ENCODE measurements at places on chromosomes 5 and 9. TPM values are rescaled to one million over a fixed set of nuclear protein-coding genes. Genes with fewer than 3 reads are reported as not detected.
A peak's percentile ranks its signal among the peaks of the same experiment; 100 is the strongest.

Gene IGFBPL1
- 0.11 TPM for polyA plus RNA-seq

DNA sequence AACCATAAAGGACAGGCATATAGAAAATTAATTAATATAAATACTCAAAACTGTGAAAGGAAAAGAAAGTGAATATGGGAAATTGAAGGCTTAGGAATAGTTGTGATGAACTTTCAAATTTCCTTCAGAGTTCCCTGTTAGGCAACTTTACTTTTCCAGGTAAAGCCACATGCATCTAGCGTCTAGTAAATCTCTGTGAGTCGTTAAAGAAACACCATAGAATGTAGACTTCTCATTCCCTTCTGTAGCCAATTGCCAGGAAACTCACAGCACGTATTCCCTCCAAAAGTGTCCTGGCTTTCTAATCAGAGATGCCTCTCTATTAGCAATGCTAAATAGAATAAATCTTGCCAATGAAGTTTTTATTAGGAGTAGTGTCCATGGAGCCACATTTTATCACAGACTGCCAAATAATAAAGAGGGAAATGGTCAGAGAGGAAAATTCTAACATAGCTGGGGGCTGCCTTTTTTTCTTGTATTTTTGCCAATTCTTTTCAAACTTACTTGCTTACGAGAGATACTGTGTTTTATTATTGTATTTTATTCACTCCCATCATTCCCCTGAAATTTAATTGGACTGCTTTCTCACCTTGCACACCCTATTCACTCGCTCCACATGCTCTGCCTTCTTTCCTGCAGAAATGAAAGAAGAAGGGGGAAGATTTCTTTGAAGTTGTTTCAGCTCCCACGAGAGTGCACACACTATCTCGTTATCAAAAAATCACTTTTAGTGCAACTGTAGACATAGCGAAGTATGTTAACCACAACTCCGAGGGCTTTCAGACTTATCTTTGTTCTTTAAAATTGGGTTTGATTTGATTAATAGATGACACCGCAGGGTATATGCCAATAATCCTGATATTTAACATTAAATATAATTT lies 439.0 kb downstream of the CSNK1G3 start:
- peak; percentile 56 for DNase-seq

- no peak for DNase-seq
These were observed 76.6 kb downstream of the PAPPA start for GRCh38 chr9:116230051-116230632.

Gene INSL6
- polyA plus RNA-seq: not detected

Gene INSL4
- polyA plus RNA-seq: not detected

GRCh38 chr5:84715091-84715490 lies 330.4 kb upstream of the EDIL3 start:
- peak; percentile 18 for DNase-seq

DNA sequence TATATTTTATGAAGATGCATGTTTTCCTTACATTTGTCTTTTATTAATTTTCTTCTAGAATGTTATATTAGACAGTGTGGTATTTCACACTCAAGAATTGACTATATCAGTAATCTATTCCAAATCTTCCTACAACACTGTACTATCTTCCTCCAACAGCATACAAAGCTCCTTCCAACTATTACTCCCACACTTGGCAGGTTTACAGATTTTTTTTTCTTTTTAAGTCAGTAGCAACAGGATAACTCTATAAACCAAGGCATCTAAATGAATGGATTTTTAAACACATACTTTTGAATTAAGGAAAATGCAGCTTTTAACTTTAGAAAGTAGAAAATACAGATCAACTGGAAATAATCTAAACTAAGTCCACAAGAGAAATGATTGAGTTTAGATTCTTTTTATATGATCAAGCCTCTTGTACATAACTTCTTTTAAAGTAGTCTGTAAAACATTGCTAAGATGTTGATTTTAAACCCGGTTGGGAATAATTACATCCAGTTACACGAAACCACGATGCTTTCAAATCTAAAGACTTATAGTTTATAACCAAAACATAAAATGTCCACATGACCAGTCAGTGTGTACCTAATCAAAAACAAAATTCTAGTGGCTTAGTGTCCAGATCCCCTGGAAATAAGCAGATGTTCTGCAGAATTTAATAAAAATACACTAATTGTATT lies 281.6 kb downstream of the ADAMTS6 start:
- no peak for DNase-seq

Gene NHP2
- polyA plus RNA-seq: 213 TPM

GRCh38 chr9:84701801-84702200 lies 32.3 kb downstream of the NTRK2 start:
- peak; percentile 84 for DNase-seq

GRCh38 chr5:76365561-76365960 lies 37.5 kb upstream of the IQGAP2 start:
- DNase-seq: no peak

GRCh38 chr9:16825971-16826625 lies 44.4 kb downstream of the BNC2 start:
- DNase-seq: no peak

Data from mammary epithelial cell (primary cell).